ENCODE measurements at places on chromosomes 1 and 21.
A peak's percentile ranks its signal among the peaks of the same experiment; 100 is the strongest.

GRCh38 chr1:69814926-69815325 is 247.2 kb downstream of the LRRC7 start:
- DNase-seq, result no peak

DNA sequence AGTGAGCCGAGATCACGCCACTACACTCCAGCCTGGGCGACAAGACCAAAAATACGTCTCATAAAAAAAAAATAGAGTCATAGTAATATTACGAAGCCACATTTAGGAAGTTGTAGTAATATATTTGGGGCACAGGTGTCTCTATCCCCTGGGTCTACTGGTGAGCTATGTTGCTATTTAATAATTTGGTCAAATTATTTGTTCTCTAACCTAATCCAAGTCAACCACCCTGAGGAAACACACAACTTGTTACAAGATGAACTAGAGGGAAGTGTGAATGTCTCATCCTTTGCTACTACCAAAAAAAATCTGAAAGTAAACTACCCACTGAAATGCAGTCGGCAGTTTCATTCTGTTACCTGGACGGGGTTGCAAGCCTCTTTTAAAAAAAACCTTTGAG is 35.3 kb downstream of the RGS8 start:
- DNase-seq, result no peak

GRCh38 chr1:219354962-219355361 is 181.3 kb downstream of the LYPLAL1 start:
- DNase-seq, result no peak

DNA sequence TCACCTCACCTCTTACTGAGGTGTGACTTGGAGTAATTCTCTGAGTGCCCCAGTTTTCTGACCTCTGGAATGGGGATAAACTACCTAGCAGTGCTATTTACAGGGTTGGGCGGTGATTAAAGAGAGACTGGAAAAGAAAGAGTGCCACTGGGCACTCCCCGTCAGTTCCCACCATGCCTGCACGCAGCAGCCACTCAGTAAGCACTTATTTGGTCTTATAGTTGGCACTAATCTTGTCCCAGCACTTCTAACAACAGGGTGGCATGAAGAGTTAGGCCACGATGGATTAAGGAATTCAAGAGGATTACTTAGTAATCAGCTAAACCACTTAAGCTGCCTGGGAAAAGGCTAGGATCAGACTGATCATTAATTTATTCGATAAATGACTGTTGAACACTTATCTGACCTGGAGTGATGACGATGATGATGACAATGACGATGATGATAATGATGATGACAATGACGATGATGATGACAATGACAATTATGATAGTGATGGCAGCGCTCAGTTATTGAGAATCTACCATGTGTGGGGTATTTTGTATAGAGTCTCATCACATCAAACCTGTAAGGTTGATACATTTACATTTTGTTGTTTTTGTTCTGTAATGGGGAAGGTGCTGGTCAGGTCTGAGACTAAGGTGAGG is 5.4 kb downstream of the CITED4 start:
- DNase-seq, result no peak

DNA sequence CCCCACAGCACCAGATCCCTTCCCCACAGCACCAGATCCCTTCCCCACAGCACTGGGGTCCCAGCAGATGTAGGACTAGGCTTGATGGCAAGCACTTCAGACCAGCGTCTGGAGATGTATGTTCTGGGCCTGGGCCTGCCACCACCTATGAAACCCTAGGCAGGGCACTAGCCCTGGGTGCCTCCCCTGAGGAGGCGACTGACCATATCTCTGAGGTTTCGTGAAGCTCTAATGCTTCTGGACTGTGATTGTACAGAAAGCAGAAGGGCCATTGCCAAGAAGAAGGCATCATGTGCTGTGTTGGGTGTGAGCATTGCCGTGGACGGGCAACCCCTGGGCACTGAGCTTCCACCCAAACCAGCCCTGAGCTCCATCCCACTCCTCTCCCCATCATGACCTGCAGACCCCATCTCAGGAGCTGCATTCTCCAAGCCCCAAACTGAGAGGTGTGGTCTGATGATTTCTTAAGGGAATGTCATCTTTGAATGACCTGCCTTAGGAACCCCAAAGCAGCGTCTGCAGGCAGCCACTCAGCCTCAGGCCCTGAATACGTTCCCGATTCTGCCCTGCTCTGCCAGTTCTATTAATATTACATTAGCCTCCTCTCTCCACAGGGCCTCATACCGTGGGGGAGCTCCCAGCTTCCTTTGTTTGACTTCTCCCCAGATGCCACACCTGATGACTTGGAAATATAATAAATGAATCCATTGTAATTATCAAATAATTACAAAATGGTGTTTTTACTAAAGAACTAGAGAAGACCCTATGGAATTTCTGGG is 163.4 kb downstream of the TRIM33 start:
- DNase-seq, result no peak

DNA sequence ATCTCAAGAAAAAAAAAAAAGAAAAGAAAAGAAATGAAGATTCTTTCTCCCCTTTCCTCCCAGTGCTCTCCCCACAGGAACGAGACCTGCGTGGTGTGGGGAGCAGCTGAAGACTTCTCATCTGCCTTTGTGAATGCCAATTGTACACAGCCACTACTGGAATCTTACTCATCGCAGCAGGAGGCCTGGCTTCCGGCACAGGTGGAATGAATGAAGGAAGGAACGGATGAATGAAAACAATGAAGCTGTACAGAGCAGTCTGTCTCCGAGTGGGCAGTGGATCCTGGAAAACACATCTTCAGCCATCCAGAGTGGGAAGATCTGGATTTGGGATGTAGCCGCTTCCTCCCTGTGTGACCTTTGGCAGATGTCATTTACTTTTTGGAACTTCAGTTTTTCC is 64.9 kb downstream of the RUNX3 start:
- no peak for DNase-seq

GRCh38 chr1:234970401-234970730 is 158.3 kb downstream of the TOMM20 start:
- DNase-seq, result peak; percentile 85

GRCh38 chr21:45407629-45408247 is 2.8 kb downstream of the COL18A1 start:
- no peak for DNase-seq

- DNase-seq, result no peak
Measured at GRCh38 chr21:44884097-44884496, 10.6 kb upstream of the PTTG1IP start.

GRCh38 chr1:244957122-244957521 is 92.8 kb upstream of the HNRNPU start:
- no peak for DNase-seq

- DNase-seq, result no peak
Measured at GRCh38 chr1:36711480-36711879, 228.8 kb upstream of the CSF3R start.

DNA sequence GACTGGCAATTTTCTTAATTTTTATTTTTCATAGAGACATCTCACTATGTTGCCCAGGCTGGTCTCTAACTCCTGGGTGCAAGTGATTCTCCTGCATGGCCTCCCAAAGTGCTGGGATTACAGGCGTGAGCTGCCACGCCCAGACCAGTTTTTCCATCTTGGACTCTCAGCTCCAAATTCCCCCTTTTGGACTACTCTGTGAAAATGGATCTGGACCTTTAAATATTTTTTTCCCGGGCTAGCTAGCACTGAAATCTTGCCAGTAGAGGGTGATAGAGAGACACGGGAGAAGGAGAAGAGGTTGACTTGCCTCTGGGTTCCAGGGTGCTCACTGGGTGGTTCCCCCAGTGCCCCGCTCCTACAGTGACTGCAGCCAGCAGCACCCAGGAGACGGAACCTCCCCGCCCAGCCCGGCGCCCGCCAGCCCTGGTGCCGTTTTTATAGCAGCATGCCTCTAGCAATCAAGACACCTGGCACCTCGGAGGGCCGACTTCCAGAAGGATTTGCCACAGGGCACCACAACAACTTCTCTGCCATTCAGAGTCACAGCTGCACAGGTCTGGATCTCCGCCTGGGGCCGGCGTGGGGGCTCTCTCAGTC is 34.7 kb upstream of the SCCPDH start:
- DNase-seq, result peak; percentile 71

DNA sequence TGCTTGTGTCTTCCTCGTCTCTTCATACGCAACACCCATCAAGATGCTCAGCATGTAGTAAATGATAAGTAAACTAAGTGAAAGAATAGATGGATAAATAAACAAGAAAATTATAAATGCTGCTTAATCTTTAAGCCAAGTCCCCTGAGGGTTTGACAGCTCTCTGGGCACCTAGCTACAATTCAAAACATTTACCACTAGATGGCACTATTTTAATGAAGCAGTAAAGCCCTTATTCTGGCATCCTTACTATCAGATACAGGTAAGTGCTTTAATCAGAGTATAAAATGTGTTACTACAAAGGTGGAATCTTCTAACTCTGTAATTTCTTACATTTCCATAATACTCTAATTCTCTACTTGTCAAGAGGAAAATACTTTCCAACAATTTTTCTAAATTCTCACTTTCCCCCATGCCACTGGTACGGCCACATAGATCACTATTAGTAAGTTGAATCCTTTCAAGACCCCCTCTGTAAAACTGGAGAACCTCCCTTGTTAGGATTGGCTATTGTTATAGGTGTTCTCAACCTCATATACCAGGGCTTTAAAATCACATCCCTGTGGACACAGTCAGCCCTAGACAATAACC is 137.8 kb downstream of the BARHL2 start:
- no peak for DNase-seq

- DNase-seq, result no peak
Measured at GRCh38 chr1:43309405-43310025, 8.7 kb downstream of the TIE1 start.

DNA sequence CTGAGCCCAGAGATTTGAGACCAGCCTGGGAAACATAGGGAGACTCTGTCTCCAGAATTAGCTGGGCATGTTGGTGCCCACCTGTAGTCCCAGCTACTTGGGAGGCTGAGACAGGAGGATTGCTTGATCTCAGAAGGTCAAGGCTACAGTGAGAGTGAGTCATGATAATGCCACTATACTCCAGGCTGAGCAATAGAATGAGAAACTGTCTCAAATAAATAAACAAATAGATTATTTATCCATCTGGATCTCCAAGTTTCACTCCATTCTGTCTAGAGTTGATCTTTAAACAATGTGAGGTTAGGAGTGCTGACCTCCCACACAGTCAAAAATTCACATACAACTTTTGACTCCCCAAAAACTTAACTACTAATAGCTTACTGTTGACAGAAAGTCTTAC is 106.8 kb upstream of the PALMD start:
- DNase-seq, result no peak

DNA sequence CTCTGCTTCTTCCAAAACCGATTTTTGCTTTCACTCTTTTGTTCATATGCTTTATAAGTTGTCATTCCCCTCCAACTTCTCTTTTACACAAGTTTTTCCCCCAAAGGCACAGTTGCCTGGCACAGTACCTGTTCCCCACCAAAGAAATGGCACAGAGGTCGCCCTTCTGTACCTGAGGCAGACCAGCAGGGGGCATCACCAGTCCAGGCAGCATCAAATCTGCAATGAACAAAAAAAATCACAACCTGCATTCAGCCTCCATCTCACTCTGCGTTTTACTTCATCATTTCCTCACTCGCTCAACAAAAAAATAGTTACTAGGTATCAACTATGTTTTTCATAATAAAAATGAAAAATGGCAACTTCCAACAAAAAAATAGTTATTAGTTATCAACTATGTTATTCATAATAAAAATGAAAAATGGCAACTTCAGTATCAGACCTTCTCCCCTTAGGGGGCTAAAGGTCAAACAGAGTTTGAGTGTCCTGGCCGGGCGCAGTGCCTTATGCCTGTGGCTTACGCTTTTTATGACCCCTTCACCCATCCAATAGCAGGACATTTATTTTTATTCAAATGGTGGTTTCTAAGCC is 4.1 kb downstream of the EIF2D start:
- DNase-seq, result peak; percentile 65

- no peak for DNase-seq
Measured at GRCh38 chr1:172893146-172893841, 157.4 kb downstream of the TNFSF18 start.

DNA sequence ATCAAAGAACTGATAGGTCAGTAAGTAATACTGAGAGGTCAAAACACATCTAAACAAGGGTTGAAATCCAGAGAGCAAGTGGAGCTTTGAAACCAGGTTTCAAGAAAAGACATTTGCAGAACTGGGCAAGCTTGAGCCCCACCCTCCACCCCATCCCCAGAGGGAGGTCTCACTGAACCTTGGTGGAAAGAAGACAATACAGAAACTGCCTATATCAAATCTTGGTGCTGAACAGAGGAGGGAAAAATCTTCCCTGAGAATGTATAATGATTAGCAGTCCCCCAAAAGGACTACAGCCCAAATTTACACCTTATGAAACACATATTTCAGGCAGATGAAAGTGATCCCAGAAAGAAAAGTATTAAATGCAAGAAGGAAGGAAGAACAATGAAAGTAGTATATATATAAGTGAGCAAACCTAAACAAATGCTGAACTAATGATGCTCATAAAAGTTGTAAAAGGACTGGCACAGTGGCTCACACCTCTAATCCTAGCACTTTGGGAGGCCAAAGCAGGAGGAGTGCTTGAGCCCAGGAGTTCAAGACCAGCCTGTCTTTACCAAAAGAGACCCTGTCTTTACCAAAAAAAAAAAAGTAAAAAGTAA is 12.4 kb downstream of the ZBTB17 start:
- DNase-seq, result no peak

- DNase-seq, result peak; percentile 84
Measured at GRCh38 chr1:13730751-13731482, 30.9 kb downstream of the PRDM2 start.

GRCh38 chr21:33360281-33360680 is 35.5 kb downstream of the IFNAR1 start:
- no peak for DNase-seq

All from stomach (tissue), 19 donors.